ENCODE measurements at places on chromosomes 13 and 19.

DNA sequence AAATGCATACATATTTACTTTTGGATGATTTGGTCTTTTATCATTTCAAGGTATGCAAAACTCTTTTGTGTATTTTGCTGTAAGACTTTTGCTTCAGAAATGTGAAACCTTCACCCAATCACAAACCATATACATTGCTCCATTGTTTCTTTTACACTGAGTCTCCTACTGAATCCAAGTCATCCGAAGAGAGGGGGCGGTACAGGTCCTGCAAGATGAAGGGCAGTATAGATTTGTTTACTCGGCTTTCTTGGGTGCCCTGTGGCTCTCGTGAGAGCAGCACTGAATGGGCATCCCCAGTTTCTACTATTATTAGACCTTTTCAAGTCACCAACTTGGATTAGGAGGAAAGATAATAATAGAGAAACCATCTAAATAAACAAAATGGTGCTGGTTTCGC lies 280.6 kb downstream of the DCLK1 start:
- no peak for DNase-seq

DNA sequence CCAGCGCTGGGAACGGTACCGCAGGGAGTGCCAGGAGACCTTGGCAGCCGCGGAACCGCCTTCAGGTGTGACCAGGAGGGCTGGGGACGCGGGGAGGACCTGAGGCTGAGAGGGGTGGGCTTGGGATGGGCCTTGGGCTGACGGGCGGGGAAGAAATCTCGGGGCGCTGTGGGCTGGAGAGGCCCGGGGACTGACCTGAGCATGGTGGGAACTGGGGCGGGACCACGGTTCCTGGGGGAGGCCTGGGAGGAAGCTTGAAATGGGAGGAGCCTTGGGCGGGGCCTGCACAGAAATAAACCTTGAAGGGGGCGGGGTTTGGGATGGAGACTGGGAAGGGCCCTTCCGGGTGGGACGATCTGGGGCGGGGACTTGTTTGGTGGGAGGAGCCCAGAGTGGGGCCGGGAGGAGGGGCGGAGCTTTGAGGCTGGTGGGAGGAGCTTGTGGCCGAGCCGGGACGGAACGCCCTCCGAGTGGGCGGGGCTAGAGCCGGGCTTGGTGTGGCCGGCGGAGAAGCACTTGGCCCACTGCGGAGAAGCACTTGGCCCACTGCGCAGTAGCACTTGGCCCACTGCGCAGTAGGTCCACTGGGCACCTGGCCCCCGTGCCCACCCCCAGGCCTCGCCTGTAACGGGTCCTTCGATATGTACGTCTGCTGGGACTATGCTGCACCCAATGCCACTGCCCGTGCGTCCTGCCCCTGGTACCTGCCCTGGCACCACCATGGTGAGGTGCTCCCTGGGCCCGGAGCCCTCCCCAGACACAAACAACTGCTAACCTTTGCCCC lies 2.8 kb downstream of the GIPR start:
- DNase-seq = peak; percentile 90

GRCh38 chr19:2554856-2555255 lies 78.9 kb downstream of the GADD45B start:
- DNase-seq = no peak

GRCh38 chr13:79675931-79676660 lies 195.1 kb downstream of the NDFIP2 start:
- DNase-seq = no peak

DNA sequence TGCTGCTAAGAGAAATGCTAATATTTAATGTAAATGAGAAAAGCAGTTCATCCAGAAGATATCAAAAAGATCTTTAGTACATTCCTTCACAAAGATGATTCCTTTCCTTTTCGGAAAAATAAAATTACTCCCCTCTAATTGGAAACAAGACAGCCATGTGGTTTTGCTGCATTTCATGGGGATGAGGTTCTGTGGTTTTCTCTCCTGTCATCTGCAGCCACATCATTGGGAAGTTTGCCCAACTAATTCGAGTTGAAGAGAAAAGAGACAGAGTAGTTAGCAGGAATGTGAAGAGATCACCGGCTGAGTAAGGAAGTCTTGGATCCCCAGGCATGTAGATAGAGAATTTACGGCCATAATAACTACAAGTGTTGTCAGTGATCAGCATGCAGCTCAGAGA lies 122.1 kb downstream of the CYSLTR2 start:
- no peak for DNase-seq
